ENCODE measurements at places on chromosomes 5 and 9.

GRCh38 chr9:129887334-129888292, 52.4 kb downstream of the USP20 start:
- H3K4me1 ChIP-seq: peaks cover 26% of the 10 kb centered on the region
- peaks cover 9% of the 10 kb centered on the region for H3K36me3 ChIP-seq
- no peak for DNase-seq
- H3K4me3 ChIP-seq: no peak overlapping the region
- no peaks in the 10 kb centered on the region for H3K27me3 ChIP-seq

DNA sequence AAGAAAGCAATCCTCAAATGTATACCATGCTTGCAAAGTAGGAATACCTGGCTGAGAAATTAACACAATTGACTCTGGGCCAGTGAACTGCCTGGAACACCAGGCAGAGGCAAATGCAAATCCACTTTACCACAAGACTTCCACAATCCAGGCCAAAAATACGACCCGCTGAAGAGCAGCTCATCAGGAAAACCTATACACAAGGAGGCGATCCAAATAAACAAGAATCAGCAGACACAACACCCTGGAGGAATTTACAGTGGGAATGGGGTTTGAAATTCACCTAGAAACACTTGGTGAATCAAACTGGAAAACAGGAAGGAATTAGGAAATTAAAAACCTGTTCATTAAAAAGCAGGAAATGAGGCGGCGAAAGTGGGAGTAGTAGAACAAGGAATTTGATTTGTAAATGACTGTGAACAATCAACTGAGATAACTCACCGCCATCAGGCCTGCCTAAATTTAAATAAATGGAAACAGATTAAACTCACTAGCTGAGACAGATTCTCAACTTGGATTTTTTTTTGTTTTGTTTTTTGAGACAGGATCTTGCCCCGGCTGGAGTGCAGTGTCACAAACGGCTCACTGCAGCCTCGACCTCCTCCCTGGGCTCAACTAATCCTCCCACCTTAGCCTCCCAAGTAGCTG, 15.9 kb downstream of the CMBL start:
- peaks cover 3% of the 10 kb centered on the region for H3K36me3 ChIP-seq
- H3K4me1 ChIP-seq: peaks cover 12% of the 10 kb centered on the region
- no peak overlapping the region for H3K27ac ChIP-seq
- no peaks in the 10 kb centered on the region for H3K27me3 ChIP-seq

GRCh38 chr5:101678481-101679193, 617.4 kb downstream of the SLCO4C1 start:
- no peaks in the 10 kb centered on the region for H3K36me3 ChIP-seq
- no peak overlapping the region for H3K4me3 ChIP-seq
- no peaks in the 10 kb centered on the region for H3K4me1 ChIP-seq
- no peaks in the 10 kb centered on the region for H3K27me3 ChIP-seq
- no peak for DNase-seq

GRCh38 chr5:170337045-170337733, 39.6 kb upstream of the LCP2 start:
- H3K4me3 ChIP-seq: no peak overlapping the region
- H3K27me3 ChIP-seq: no peaks in the 10 kb centered on the region
- no peaks in the 10 kb centered on the region for H3K36me3 ChIP-seq

- H3K4me1 ChIP-seq: no peaks in the 10 kb centered on the region
- no peaks in the 10 kb centered on the region for H3K36me3 ChIP-seq
- no peaks in the 10 kb centered on the region for H3K27me3 ChIP-seq
- DNase-seq: peak; percentile 9
Measured at GRCh38 chr5:135839566-135839965, 5.1 kb downstream of the SLC25A48 start.

Data from ascending aorta (tissue), 2 donors.